ENCODE measurements at places on chromosomes 5 and 9.

GRCh38 chr9:124183772-124184171 is 74.0 kb upstream of the NEK6 start:
- DNase-seq: no peak

DNA sequence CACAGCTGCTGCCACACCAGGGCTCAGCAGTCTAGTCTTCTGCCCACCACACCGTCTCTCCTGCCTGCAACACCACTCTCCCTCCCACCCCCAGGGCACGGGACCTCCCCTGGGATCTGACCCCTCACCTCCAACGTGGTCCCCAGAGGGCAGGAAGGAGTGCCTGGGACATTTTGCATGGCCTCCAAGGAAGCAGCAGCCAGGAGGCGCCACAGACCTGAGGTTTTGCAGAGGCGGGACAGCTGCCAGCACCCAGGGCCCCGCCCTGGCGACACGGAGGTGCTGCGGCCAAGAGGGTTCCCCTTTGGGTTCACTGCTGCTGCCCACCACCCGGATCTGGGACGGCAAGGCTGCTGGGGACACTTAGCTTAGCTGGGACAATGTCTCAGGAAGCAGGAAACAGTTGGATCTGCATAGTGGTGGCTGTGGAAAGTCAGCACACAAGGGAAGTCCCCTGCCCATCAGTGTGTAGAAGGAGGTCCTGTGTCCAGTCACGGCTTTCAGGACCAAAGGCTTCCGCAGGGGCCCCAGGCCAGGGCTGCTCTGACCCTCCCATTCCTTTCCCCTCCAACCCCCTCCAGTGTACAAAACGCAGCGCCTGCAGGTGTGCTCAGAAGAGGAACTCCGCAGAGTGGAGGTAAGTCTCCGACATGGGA is 13.8 kb downstream of the PROP1 start:
- DNase-seq: peak; percentile 29

- DNase-seq: peak; percentile 49
Measured at GRCh38 chr5:14946815-14947620, 75.4 kb upstream of the ANKH start.

DNA sequence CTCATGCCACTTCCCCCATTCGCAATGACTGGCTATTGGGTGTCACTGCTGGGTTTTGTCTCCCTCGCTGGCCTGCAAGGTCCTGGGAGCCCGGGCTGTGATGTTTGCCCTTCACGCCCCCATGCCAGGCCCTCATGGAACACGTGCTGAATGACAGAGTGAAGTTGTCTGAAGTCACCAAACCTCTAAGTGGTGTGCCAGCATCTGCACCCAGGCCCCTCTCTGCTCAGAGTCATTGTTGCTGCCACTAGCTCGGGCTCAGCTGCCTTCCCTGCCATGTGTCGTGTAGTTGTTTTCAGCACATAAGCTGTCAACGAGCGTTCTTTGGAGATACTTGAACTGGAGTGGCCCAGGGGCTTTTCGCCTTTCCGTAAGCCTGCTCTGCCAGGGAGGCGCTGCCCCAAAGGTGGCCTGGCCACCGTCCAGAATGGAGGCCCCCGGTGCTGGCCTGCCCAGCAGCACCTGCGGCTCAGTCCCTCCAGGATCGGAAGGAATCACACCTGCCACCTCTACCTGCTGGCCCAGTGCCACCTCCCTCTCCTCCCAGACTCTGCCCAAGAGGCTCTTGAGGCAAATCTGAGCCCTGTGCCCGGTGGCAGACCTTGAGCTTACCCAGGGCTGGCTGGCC is 250.1 kb downstream of the PBX3 start:
- no peak for DNase-seq

DNA sequence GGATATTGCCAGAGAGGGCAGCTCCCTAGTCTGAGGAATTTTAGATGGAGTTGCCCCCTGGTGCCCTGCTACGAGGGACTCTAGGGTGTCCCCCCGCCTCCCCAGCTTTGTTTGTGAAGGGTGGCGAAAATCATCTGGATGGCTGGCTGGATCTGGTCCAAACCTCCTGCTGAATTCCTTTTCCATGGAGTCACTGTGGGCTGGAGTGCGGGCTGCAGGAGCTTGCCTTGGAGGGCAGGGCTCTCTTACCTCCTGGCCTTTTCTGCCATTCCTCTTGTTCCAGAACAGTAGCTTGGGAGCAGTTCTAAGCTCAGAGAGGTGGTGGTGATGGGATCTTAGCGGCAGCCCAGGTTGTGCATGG is 2.1 kb downstream of the SYNPO start:
- no peak for DNase-seq

GRCh38 chr9:4305065-4305985 is 5.5 kb upstream of the GLIS3 start:
- no peak for DNase-seq

DNA sequence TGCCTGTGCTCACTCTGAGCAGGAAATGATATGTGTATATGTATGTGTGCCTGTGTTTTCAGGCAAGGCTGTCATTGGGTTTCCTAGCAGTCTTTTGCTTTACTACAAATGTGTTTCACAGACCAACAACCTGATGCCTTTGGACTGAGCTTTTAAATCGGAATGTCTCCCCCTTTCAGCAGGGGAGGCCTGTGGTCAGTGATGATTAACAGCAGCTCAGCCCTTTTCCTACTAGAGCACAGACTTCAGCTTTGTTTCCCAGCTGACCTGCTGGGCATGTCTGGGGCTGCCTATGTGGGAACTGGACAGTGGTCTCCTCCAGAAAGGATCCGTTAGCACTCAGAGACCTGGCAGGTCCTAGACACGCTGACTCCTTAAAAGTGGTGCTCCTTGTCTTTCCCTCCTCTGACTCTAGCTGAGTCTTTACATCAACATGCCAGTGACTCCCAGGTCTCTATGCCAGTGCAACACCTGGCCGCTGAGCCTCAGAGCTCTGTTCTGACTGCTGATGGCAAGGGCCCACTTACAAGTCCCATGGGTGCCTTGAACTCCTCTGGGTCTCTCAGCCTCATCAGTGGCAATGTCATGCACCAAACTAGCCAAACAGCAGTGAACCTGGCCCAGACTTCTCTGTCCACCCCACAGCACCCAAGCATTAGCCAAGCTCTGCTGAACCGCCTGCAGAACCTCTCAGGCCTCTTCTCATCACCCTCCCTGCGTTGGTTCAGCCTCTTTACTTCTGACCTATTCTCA is 7.7 kb downstream of the MACROH2A1 start:
- no peak for DNase-seq

DNA sequence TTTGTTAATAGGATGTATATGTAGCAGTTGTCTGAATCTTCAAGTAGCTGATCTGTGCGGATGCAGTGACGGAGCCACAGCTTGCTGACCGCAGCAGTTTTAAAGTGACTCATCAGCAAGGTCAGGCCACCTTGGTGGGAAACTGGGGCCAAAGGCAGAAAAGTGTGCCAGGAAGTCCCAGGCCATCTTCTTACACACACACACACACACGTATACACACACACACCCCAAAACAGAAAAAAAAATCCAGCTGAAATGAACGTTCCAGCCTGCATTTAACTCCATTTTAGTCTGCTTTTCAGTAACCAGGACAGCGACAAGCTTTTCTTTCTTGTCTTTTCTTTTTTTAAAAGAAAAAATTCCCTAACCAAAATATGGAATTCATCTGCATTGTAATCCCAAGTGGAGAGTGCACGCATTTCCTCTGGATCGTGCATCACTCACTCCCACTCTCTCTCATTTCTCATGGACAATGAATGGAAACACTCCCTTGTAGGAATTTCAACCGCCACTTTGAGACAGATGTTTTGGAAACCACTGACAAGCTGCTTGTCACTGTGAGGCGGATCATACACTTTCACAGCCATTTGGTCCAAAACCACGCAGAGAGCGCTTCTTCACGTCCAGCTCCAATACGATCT is 103.9 kb downstream of the LHFPL2 start:
- DNase-seq: peak; percentile 57

- DNase-seq: no peak
Measured at GRCh38 chr5:10576121-10576789, 12.4 kb downstream of the ANKRD33B start.

GRCh38 chr9:124133727-124134126 is 122.2 kb downstream of the LHX2 start:
- DNase-seq: no peak

- DNase-seq: no peak
Measured at GRCh38 chr9:34552606-34552981, 29.8 kb upstream of the ENHO start.

DNA sequence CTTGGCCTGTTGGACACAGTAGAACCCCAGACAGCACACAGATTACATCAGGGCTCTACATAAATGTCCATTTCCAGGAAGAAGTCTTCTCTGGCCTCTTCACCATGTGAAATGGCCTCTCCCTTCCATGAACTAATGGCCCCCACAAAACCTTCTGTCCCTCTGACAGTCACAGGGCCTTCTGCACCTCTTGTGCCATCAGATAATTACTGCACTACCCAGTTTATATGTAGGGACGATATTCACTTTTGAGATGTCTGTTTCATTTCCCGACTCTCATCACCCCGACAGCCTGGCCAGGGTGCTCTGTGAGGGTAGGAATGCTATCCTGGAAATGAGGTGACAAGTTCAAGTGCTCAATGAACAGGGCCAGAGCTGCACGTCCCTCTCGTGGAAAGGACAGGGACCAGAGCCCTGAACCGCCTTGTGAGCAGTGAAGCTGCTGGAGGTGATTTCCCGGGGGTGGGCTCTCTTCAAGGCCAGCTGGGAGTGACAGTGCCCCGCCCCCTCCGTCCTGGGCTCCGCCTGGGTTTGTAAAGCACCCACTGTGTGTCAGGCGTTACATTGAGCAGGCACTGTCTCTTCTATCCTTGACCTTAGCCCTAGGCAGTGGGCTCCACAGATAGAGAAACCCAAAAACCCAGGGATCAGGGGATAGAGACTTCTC is 3.0 kb upstream of the FAM78A start:
- no peak for DNase-seq

DNA sequence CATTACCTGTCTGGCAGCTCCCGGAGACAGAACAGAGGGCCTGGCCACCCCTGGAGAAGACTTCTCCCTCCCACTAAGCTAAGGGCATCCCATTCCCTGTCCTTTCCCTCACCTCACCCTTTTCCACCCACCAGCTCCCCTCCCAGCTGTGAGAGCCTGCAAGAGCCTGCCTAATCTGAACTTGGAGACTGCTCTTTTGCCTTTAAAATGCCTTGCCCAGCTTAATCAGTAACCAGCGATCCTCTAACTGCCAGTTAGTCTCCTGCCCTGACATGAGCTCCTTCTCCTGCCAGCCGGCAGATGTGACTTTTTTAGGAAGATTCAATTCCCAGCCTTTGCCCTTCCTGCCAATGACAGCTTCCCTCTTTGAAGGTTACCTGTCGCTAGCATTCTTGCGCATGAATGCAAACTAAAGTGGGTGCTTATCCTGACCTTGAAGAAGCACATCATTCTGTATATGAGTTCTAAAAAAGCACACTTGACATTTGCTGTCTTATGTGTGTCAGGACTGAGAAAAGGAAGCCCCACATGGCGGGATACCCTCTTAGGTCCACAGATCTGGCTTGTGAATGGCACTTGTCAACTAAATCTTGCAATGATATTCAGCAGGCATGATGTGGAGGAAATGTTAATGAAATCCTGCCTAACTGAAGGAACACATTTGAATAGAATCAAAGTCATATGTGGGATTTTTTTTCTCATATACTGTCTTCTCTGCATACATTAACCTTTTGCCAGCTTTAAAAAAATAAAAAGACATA is 411.2 kb upstream of the SLC30A5 start:
- no peak for DNase-seq

DNA sequence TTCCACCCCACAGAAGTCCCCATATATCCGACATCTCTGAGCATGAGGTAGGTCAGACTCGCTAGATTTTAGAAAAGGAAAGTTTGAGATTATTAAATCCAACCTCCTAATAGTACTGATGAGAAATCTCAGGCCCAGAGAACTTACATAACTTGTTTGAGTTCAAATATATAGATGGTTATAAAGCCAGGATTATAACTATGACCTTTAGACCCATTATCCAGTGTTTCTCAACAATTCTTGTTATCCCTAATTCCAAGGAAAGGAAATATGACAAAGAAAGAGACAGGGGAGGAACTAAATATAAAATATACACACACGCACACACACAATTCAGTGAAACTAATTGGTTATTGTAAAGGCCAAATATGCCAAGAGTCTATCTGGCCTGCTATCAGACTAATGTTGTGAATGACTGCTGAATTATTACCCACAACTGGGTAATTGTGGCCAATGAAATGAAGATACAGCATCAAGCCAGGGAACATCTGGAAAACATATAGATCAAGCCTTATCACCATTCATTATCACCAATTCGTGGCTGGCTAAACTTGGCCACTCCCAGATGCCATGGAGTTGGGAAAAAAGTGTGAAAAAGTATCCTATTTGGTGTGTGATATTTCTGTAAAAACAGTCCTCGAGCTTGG is 248.4 kb downstream of the PRELID2 start:
- no peak for DNase-seq

DNA sequence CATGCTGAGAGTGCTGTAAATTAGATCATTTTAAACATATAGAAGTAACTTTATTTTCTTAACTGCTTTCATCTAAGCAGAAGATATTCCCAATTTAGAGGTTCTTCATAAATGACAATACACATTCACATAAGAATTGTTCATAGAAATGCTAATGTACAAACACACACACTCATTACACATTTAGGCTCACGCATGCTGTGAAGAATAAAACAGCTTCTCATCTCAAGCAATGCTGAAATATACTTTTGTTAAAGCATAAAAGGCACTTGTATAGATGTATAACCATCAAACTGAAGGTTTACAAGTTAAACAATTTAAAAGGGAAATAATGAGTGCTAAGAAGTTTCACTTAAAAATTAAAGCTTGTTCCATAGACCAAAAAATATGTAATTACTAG is 18.1 kb upstream of the FTMT start:
- no peak for DNase-seq

DNA sequence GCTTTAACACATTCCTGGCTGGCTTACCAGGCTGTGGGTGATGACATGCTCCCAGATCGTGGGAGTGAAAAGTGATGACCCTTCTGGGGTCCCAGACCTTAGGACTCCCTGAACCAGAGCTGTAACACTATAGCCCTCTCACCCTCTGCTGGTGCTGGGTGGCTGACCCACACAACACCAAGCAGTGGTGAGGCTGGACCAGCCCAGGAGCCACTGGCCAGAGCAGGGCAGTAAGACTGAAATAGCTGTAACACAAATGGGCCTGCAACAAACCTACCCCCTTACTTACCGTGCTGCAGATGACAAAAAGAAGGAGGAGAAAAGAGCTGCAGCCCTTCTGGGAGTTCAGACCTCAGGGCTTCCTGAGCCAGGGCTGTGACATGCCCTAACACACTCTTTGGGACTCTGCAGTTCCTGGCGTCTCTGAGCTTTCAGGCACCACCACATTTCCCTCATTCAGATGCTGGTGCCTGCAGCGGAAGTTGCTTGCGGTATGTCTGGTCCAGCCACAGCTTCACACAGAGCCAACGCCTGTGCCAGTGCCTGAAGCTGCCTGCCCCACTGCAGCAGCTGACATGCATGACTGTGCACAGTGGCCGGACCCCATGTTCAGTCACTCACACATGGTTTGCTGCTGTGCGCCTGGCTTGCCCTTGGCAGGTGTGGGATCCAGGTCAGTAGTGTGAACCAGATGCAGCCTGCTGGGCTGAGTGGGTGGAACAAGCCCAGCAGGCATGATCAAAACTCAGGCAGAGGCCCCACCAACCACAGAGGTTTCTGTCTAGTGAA is 1247.4 kb downstream of the EFNA5 start:
- DNase-seq: peak; percentile 68
